ENCODE measurements at places on chromosomes 2 and 18.

- no peak for DNase-seq
Measured at GRCh38 chr18:42758852-42759251, 356.6 kb downstream of the RIT2 start.

DNA sequence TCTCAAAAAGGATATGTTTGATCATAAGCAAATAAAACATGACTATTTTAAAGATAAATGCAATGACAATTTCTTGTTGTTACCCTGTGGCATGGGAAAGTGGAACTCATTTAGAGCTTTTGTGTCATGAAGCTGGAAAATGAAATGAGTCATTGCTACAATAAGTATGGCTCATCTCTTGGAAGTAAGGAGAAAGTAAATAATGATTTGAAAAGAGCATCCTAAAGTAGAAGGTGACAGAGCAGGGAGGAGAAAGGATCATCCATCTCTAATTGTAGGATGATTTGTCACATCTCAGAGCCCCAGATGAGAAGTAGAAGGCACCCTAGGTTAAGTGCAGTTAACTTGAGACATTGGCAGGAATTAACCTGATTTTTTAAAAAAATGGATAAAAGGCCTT lies 200.5 kb downstream of the CPS1 start:
- DNase-seq = no peak

GRCh38 chr2:206368933-206369569 lies 74.3 kb upstream of the ADAM23 start:
- no peak for DNase-seq

DNA sequence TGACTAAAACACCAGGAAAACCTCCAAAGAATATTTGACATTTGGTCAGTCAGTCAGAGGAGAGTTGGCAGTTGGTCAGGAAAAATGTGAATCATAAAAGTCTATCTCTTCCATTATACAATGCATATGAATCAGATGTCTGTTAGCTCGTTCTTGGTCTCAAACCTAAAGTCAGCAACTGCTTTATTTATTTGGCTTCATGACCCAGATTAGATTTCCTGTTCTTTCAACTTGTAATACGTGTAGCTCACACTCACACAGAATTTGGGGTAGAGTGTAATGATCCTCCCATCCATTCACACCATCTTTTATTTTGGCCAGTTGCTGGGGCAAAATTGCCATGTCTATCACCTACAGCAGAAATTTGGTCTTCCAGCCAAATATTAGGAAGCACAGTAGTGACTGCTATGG lies 81.9 kb upstream of the COL5A2 start:
- DNase-seq = no peak

DNA sequence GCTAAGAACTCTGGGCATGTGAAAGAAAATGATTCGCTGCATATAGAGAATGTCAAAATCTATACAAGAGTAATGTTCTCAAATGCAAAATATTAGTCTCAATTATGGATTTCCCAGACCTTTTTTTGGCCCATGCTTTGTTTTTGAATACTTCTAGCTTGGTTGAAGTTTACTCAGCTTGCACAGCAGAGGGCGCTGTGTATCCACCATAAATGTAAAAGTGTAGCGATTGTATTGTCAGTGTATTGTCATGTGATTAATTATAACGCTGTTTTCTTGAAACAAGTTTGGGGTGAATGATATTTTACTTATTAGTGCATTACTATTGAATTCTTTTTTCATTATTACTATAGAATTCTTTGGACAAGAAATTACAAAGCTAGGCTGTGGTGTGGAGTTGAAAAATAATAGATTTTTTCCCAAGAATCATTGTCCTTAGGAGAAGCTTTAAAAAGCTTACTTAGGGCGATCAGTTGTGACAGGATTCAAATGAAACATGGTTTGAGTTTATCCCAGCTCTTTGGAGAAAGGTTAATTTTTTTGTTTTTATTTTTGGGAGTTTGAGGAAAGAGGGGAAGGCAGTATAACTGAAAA lies 98.3 kb downstream of the PIK3C3 start:
- DNase-seq = no peak

GRCh38 chr18:65269375-65269774 lies 481.4 kb upstream of the CDH7 start:
- DNase-seq = no peak

GRCh38 chr2:1746174-1747064 lies 2.1 kb upstream of the PXDN start:
- no peak for DNase-seq

- no peak for DNase-seq
Measured at GRCh38 chr18:3193331-3193730, 26.4 kb downstream of the MYOM1 start.

- DNase-seq = no peak
Measured at GRCh38 chr2:60707750-60708371, 48.2 kb upstream of the PAPOLG start.

DNA sequence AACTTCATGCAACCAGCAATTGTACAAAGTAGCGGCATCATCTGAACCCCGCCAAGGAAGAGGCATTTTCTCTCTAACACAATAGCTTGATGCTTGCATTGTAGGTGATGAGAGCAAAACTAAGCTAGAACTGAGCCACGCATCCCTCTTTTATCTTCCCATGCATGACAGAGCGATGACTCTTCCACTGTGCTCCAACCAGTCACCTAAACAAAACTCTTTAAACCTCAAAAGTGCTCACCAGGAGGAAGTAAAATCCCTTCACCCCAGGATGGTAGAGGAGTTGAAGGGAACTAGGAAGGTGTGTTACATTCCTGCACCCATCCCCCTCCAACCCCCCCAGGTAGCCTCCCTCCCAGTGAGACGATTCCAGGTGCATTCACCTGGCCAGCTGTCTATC lies 59.7 kb upstream of the SALL3 start:
- DNase-seq = no peak

- no peak for DNase-seq
Measured at GRCh38 chr2:231907765-231908164, 18.4 kb downstream of the NPPC start.

All from activated CD8-positive, alpha-beta memory T cell treated with anti-CD3 and anti-CD28 coated beads for 1 hour (primary cell).